ENCODE measurements at places on chromosomes 6 and 20.

GRCh38 chr6:16849280-16849987 lies 88.2 kb upstream of the ATXN1 start:
- DNase-seq = peak; percentile 59

DNA sequence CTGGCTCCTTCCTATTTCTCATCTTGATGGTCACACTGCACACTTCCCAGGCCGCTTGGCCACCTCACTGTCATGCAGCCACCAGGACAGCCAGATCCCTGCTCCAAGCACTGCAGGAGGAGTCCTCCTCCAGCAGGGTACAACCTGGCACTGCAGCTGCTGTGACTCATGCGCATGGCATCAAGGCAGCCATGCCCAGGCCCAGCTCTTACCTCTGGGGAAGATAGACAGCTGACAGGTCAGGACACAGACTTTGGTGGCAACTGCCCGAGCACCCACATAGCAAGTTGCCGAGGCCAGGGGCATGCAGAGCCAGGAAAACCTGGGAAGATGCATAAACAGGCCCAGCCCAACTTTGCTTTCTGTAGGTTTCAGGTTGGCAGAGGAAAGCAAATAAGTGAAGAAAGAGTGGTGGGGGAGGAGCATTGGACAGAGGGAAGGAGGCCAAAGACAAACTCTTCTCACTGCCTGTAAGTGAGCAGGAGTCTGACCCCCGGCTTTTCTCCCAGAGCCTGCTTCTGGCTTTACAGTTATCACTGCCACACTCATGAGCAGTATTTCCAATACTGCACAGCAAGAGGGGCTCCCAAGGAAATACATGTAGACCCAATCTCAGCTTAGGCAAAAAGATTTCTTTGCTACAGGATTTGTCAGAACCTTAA lies 38.8 kb downstream of the SLC22A3 start:
- no peak for DNase-seq

DNA sequence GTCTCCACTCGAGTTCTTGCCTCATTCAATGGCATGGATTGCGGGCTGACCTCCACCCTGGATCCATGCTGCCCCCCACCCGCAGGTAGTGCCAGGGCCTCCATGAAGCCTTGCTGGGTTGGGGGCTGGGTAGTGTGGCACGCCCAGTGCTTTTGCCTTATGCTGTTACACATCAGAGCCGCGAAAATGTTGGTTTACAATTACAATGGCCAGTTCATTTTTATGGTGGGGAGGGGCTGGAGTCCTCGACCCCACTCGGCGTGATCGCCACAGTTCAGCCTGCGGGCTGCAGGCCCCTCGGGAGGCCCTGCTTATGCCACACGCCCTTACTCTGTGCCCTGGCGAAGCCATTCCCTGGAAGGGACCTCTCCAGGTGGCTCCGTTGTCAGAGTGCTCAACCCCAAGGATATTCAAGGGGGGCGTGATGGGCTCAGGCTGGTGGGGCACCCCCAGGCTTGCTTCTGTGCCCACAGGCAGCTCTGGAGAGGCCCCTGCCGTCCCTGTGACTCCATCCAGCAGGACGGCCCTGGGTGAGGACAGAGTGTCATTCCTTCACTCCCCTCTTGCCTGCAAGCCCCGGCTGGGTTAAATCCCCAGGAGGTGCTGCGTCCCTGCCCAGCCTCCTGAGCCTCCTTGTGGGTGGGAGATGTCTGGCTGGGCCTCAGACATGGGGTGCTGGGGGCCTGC lies 14.8 kb downstream of the ITPA start:
- no peak for DNase-seq

- no peak for DNase-seq
These were observed 74.9 kb upstream of the CLDN20 start for GRCh38 chr6:155188707-155189496.

- DNase-seq = no peak
These were observed 44.4 kb upstream of the MAP7 start for GRCh38 chr6:136594671-136595070.

DNA sequence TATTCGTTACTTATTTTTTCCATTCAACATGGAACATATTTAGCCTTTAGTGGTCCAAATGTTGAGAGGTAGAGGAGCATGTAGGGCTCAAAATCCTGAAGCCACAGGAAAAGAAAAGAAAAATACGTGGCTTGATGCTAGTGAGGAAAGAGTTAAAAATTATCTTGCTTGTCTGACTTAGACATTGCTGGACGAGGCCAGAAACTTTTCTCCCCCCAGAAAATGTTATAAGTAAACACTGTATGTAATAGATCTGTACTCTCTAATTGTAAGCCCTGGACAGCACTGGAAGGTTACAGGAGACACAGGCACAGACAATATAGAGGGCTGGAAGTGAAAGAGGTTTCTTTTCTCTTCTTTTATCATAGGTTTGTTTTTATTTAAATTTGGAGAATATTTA lies 165.6 kb downstream of the ZFP64 start:
- no peak for DNase-seq

DNA sequence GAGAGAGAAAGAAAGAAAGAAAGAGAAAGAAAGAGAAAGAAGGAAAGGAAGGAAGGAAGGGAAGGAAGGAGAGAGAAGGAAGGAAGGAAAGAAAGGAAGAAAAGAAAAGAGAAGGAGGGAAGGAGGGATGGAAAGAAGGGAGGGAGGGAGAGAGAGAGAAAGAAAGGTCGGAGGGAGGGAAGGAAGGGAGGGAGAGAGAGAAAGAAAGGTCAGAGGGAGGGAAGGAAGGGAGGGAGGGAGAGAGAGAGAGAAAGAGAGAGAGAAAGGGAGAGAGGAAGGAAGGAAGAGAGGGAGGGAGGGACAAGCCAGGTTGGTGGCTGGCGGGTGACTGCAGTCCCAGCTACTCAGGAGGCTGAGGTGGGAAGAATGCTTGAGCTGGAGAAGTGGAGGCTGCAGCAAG lies 27.3 kb upstream of the ZNF184 start:
- DNase-seq = no peak

DNA sequence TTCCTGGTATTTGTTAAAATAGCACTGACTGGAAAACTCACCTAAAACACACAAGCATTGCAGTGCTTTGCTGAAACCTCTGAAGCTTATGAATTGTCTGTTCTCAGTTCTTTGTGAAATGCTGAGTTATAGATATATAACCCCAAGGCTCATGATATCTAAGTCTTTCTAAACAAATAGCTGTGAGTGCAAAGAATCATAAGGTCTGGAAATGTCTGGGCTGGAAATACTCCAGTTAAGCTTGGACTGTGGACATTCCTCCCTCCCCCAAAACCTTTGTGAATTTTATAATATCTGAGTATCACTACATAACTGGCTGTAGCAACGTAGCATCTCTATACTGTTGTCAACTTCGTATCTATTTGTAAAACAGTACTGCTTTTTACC lies 69.1 kb downstream of the CBLN4 start:
- no peak for DNase-seq

DNA sequence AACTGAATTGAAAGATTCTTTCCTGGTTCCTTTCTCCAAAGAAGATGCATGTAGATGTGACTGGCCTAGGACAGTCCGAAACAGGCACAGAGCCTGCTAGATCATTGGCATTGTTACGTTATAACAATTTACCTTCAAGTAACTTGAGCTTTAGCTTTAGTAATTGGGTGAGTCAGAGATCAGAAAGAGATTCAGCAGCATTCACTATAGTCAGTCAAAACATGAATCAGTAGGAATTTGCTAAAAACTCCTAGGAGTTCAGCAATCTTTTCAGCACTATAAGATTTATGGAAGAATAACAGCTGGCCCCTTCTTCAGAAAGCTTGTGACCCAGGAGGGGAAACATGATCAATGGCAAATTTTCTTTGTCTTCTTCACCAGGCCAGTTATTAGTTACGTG lies 281.7 kb upstream of the PRDM1 start:
- DNase-seq = no peak

- no peak for DNase-seq
These were observed 81.9 kb downstream of the GINS1 start for GRCh38 chr20:25489221-25489871.

- no peak for DNase-seq
These were observed 1239.3 kb upstream of the GJE1 start for GRCh38 chr6:140893432-140893831.

GRCh38 chr6:142294679-142295078 lies 7.1 kb upstream of the ADGRG6 start:
- no peak for DNase-seq

- DNase-seq = peak; percentile 64
These were observed 28.1 kb downstream of the RIPOR3 start for GRCh38 chr20:50663095-50663821.

- no peak for DNase-seq
These were observed 30.5 kb downstream of the SLC22A23 start for GRCh38 chr6:3426091-3426926.

- no peak for DNase-seq
These were observed 227.9 kb downstream of the TBXT start for GRCh38 chr6:165939601-165940290.

GRCh38 chr20:63023936-63024571 lies 17.3 kb upstream of the BHLHE23 start:
- no peak for DNase-seq

DNA sequence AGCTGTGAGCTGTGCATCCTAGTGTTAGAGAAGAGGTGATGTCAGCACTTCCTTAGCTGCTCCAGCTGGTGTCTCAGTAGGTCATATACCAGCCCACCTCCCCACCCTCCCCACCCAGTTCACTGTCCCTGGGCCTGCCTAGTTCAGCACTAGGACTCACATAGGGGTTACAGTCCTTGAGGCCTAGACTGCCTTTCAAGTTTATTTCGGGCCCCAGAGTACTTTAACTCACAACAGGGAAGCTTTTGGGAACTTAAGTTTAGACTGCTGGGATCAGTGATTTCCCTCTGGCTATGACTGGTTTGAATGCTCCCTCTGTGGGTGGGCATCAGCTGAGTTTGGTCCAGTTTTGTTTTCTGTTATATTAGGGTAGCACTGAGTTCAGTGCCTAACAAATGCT lies 139.2 kb upstream of the MMS22L start:
- no peak for DNase-seq

GRCh38 chr20:48944663-48945297 lies 23.3 kb downstream of the ARFGEF2 start:
- DNase-seq = peak; percentile 87

- no peak for DNase-seq
These were observed 1.2 kb downstream of the GFRA4 start for GRCh38 chr20:3661814-3662665.

GRCh38 chr6:42320762-42321161 lies 103.1 kb upstream of the MRPS10 start:
- no peak for DNase-seq

- no peak for DNase-seq
These were observed 4.8 kb downstream of the LBP start for GRCh38 chr20:38350879-38351775.

DNA sequence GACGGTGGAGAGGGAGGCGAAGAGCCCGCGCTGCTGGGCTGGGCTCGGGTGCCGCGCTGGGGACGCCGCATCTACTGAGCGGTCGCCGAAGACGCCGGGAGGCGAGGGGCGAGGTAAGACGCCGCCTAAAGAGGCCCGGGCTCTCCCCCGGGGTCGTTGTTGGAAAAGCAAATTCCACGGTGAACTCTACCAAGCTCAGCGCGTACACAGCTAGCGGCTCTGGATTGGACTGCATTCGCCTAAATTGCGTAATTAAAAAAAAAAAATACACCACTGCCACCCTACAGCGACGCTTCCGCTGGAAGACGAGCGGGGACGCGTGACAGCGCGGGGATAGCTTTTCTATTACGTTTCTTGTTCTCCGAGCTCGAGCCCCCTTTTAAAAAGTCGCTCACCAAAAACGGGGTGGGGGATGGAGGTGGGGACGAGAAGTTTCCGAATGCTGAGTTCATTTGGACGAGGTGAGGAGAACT lies 92.0 kb upstream of the PRDM1 start:
- DNase-seq = no peak

- peak; percentile 72 for DNase-seq
These were observed 118.4 kb downstream of the FARS2 start for GRCh38 chr6:5379647-5380242.

- no peak for DNase-seq
These were observed 7.0 kb downstream of the CEBPB start for GRCh38 chr20:50197463-50198179.

DNA sequence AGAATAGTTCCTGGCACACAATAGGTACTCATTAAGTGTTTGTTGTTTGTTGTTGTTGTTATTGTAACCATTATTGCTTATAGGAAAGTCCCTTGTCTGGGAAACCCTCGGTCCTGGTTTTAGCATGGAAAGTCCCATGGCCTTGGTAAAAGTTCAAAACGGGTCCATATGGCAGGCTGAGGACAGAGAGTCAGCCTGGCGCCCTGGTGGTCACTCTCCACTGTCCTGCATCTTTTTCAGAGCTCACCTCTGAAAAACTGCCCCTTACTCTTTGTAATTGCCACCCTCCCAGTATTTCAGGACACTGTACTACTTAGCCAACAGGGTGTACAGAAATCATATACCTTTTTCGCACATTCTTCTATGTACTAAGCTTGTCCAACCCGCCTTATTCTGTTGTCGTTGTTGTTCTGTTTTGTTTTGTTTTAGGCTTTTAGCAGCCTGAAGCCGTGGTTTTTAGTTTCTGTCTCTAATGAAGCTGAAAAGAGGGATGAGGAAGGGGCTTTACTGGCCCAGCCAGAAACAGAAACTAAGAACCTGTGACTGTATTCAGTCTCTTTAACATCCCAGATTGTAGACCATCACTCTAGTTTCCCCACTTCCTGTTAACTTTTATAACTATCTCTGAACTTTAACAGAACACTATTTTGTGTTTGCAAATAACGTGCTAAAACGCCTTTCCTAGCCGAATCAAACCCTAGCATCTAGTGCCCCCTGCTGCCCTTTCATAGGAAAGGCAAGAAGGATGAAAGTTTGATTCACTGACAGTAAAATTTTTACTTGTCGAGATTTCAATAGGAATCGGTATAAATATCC lies 7.6 kb upstream of the TMEM14A start:
- DNase-seq = peak; percentile 80

- DNase-seq = no peak
These were observed 163.3 kb downstream of the VEGFA start for GRCh38 chr6:43933148-43933885.

DNA sequence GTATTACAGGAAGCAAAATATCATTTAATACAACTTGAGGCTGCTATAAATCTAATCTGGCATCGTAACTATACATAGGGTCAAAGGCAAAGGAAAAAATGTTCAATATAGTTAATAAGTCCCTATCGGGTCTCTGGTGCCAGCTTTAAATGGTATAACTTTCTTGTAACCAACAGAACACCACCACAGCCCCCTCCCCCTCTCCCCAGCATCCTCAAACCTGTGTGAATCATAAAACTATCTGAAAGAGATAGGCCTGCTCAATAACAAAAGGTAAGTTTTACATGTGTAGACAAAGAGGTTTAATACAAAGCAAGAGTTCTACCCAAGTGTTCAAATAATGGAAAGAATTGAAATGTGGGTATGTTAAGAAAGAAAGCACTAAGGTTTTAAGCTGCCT lies 12.2 kb downstream of the SMLR1 start:
- no peak for DNase-seq

GRCh38 chr6:147310521-147310920 lies 106.3 kb downstream of the STXBP5 start:
- DNase-seq = no peak

Data from NCI-H82 (cell line).